ENCODE measurements at places on chromosomes 4 and X.

- DNase-seq, result no peak
Measured at GRCh38 chr4:8539661-8540060, 40.5 kb upstream of the GPR78 start.

- DNase-seq, result no peak
Measured at GRCh38 chr4:40363382-40363920, 28.3 kb downstream of the CHRNA9 start.

- no peak for DNase-seq
Measured at GRCh38 chrX:119735467-119735866, 22.9 kb upstream of the SOWAHD start.

DNA sequence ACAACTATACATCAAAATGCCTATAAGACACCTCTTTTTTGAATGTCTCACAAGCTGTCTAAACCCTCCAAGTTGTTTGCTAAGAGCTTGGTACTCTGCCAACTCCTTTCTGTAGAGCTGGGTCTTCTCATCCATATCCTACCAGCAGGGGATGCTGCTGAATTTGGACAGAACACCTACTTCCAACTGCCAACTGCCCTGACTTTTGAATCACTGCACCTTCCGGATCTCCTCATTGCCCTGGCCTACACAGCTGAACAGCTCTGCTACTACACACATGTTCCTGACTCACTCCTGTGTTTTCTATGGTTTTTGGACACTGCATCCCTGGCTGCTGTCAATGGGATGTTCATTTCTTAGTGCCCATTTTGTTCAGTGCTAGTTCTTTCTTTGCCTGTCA lies 18.7 kb downstream of the FAM184B start:
- DNase-seq, result no peak

- no peak for DNase-seq
Measured at GRCh38 chrX:154000051-154000450, 19.7 kb downstream of the IRAK1 start.

DNA sequence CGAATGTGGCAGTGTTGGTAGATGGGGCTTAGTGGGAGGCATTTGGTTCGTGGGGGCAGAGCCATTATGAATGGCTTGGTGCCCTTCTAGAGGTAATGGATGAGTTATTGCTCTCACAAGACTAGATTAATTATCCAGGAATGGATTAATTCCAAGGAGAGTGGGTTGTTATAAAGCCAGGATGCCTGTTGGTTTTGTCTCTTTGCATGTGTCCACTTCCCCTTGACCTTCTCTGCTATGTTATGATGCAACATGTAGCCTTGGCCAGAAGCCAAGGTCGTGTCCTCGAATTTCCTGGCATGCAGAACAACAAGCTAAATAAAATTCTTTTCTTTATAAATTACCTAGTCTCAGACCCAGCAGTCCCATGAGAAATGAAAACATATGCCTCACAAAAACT lies 111.2 kb upstream of the PLS3 start:
- no peak for DNase-seq

DNA sequence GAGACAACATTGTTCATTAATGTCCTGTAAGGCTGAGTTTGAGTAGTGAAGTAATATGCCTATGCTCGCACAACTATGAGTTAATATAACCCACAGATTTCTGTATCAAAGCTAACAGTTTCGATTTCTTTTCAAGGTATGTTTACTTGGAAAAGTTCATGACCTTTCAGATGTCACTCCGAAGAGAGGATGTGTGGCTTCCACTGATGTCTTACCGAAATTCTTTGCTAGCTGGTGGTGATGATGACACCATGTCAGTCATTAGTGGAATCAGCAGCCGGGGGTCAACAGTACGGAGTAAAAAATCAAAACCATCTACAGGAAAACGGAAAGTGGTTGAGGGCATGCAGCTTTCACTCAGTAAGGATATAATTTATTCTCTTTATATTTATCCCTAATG lies 124.9 kb downstream of the STAG2 start:
- DNase-seq, result no peak

GRCh38 chr4:1413687-1414479 lies 7.6 kb upstream of the NKX1-1 start:
- DNase-seq, result no peak

DNA sequence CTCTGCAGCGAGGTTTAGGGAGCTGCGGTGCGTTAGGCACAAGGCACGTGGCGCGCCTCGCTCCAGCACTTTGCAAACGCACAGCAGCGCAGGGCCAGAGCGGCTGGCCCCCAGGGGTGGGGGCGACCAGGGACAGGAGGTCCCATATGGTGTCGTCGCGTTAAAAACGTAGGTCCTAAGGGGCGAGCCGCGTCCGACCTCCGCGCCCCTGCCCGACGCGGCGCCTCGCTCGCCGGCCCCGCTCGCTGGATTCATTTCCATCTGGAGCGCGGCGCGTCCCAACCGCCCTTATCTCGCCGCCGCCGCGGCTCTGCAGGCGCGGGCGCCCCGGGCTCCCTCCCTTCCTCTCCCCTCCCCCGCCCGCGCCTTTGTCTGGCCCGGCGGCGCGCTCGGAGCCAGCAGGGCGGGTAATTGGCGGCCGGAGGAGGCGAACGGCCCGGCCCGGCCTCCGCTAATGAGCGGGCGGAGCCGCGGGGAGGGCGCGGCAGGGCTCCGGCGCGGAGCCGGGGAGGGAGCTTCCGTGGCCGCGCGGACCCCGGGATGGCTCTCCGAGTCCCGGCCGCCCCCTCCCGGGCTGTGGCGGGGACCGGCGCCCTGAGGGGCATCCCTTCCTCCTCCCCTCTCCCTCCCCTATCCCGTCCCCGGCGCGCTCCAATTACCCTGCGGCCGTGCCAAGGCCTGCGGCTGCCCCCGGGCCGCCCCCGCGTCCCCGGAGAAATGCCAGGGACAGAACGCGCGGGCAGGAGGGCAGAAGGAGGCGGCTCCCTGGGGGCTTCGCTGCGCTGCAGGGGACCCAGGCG lies 409.0 kb downstream of the BCOR start:
- DNase-seq, result no peak

GRCh38 chr4:15855804-15856475 lies 77.8 kb downstream of the CD38 start:
- DNase-seq, result no peak

GRCh38 chr4:79638735-79639134 lies 230.7 kb upstream of the GK2 start:
- no peak for DNase-seq

DNA sequence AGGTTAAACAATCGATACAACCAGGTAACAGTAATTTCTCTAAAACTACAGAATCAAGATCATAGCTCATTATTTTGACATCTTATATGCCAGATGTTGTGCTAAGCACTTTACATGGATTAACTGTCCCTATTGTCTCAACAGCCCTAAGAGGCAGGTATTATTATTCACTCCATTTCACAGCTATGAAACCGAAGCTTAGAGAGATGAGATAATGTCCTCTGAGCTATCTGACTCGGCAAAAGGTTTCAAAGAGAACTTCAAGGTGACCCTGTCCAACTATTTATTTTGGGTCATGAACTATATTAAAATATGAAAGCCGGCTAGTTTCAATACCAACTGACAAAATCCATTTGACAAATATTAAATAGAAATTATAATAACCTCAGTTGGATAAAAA lies 10.3 kb downstream of the SLC25A5 start:
- no peak for DNase-seq
